Activated T-helper 1 cell treated with anti-CD3 and anti-CD28 coated beads, Interleukin-2, amount 50 U/mL, for 16 hours (primary cell): ENCODE measurements at places on chromosomes 12 and 14.

DNA sequence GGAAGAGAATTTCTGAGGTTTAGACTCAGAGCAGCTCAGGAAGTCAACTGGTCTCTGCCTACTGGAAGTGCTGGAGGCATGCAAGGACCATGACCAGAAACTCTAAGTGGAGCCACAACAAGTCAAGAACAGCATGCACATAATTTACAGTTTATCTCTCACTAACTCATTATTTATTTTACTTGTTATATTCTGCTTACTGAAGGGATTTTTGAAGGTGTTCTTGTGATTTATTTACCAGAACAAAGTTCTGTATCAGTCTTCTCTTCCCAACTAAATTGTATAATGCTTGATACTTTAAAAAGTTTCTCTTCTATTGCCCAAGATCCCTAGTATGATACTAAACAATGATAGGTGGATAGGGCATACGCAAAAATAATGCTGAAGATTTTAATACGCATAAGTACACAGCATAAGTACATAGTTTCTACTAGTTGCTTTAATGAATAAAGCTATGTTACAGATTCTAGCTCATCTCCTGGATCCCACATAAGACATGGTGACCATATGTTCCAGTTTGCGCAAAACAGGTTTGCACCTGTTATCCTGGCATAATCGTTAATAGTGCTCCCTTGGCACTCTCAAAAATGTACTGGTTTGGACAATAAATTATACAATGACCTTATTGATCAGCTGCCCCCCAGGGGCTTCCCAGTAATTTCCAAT lies 11.6 kb upstream of the SPTB start:
- no peak for DNase-seq

DNA sequence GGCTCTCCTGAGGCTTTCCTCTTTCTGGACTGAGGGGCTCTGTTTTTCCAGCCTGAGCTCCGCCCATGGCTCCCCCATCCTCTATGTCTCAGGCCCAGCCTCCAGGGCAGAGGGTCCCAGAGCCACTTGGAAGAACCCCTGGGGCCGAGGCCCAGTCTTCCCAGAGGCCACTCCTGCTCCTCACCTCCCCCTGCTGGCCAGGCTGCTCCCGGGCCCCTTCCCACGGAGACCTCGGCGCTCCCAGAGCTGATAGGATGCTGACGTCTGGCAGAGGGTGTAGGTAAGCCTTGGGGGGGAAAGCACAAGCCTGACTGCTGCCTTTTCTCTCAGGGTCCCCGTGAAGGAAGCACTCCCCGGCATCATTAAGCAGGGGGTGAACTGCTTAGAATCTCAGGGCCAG lies 51.4 kb downstream of the ERH start:
- DNase-seq, result no peak

DNA sequence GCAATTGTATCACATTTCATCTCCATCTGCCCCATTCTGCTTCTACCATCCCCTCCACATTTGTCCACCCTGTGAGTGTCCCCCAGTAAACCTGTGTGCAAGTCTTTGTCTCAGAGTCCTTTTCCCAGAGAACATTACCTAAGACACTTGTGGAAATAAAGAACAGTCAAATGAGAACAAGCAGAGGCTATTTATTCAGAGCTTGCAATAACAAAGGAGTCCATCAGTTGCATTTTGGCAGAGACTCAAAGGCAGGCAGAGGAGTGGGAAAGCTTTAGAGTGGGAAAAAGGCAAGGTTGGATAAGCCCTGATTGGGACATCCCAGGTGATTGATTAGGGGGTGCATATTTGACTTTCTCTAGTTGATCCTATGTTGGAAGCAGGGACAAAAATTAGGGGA lies 18.2 kb upstream of the PPFIBP1 start:
- no peak for DNase-seq

- no peak for DNase-seq
Observed at GRCh38 chr14:30885840-30886740, 11.7 kb downstream of the COCH start.

DNA sequence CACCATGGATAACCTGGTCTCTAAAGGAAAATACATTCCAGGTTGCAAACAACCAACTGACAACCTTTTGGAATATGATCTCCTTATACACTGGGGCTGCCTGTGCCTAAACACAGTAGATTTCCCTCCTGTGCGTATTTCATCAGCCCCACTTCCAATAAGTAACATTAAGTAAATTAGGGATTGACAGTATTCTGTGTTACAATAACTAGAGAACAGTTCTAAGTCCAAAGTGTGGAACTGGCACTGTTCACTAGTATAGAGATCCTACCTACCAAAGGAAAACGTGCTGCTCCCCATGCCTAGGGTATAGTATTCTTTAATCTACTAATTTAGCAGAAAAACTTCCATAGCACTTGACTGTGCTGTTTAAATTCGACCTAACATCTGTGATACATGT lies 82.8 kb downstream of the SLC38A1 start:
- no peak for DNase-seq

DNA sequence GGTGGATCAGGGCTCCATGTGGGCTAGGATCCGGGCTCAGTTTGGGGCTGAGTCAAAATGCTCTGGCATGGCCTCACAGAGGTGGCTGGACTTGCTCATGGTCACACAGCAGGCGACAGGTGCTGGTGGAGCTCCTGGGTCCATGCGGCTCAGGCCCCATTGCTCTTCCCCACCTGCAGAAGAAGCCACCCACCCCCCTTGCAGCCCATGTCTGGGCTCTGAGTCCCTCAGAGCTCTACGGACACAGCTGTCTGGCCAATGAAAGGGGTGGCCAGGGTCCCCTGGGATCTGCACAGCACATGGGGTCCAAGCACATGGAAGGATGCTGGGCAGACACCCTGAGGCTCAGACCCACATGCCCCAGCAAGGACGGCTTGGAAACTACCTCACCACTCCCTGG lies 17.0 kb upstream of the C14orf180 start:
- no peak for DNase-seq

- DNase-seq, result no peak
Observed at GRCh38 chr12:41683513-41684240, 461.0 kb downstream of the GXYLT1 start.

- DNase-seq, result no peak
Observed at GRCh38 chr12:107404981-107405380, 280.6 kb upstream of the PWP1 start.

DNA sequence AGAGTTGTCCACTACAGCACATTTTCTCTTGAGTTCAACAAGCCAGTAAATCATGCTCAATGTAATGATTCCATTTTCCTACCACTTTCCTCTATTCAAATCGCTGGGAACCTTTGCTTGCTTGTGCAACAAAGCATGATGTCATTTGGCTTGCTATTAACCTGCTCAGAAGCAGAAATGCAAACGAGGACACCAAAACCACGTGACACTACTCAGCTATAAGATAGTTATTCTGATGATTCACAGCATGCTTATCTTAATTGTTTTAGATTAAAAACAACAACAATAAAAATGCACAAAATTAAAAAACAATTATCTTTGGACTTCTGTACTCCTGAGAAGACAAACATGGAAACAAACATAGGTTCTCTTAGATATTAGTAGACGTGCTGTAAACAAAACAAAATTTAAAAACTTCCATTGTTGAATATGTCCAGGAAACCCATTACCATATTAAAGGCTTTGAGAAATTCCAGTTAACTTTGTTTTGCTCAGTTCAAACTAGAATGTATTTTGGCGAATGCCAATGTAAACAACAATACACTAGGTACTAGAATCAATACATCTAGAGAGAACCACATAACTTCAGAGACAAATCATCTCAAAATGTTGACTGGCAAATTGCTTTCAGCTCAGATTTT lies 77.5 kb upstream of the KRAS start:
- DNase-seq, result no peak

- DNase-seq, result no peak
Observed at GRCh38 chr14:99511421-99512109, 30.4 kb downstream of the CCNK start.

- no peak for DNase-seq
Observed at GRCh38 chr12:76312315-76312714, 35.9 kb downstream of the BBS10 start.

- no peak for DNase-seq
Observed at GRCh38 chr14:28754209-28754985, 12.2 kb upstream of the FOXG1 start.

DNA sequence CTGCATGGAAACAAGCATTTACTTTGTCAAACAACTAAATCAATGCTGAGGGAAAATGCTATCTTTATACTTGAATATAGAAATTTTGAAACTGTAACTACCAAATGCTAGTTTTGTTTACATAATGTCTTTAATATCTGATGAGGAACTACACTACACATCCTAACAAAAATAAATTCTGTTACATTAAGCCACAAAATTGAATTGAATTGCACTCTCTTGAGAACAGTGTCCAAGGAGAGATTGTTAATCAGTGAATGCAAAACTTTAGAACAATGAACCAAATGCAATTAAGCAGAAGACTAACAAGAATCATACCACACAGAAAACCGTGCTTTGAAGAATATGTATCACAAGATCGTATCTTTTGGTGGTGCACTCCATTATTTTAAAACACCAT lies 141.6 kb downstream of the CNTN1 start:
- DNase-seq, result no peak

- no peak for DNase-seq
Observed at GRCh38 chr14:71742485-71742884, 189.7 kb upstream of the RGS6 start.

GRCh38 chr14:45120096-45120495 lies 14.2 kb downstream of the FKBP3 start:
- no peak for DNase-seq

GRCh38 chr12:79844693-79845092 lies 90.2 kb downstream of the PPP1R12A start:
- DNase-seq, result no peak

DNA sequence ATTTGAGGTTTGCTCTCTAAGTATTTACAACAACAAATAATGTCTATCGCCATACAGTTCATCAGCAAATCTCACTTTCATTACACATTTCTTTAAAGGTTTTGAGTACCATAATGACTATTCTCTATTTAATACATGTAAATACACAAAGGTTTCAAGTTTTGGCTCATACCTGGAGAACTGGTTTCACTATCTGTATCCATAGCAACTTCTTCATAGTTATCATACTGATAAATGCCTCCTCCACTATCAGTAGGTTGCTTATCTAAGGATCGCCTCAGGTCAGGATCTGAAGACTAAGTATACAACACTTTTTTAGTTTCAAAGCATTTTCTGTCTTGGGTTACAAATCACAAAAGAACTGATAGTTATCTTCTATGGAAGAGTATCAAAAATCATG lies 21.4 kb downstream of the ZFC3H1 start:
- DNase-seq, result no peak

GRCh38 chr12:3220382-3221321 lies 143.5 kb downstream of the TSPAN9 start:
- no peak for DNase-seq

GRCh38 chr14:103492156-103492925 lies 30.3 kb downstream of the CKB start:
- DNase-seq, result no peak

- DNase-seq, result peak; percentile 45
Observed at GRCh38 chr14:93977790-93978581, 1.6 kb upstream of the ASB2 start.

- no peak for DNase-seq
Observed at GRCh38 chr12:33253178-33253577, 186.4 kb downstream of the SYT10 start.

- DNase-seq, result no peak
Observed at GRCh38 chr14:34049790-34050189, 98.9 kb upstream of the EGLN3 start.

- DNase-seq, result no peak
Observed at GRCh38 chr12:127149226-127149964, 1117.6 kb upstream of the TMEM132C start.

DNA sequence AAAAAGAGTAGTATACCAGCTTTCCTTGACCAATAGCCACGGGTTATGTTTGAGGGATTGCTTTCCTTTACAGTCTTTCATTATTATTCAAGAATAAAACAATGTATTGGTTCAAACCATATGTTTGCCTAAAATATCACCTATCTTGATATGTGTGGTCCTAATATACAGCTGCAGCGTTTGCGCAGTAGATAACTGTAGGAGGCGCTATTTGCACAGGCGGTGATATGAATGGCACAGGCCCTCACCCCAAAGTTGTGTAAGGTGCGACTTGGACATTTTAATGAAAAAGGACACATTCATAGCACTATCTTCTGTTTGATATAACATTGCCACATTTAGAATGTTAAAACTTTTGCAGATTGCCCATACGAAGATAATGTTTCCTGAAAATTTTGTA lies 298.4 kb downstream of the TRHDE start:
- no peak for DNase-seq

DNA sequence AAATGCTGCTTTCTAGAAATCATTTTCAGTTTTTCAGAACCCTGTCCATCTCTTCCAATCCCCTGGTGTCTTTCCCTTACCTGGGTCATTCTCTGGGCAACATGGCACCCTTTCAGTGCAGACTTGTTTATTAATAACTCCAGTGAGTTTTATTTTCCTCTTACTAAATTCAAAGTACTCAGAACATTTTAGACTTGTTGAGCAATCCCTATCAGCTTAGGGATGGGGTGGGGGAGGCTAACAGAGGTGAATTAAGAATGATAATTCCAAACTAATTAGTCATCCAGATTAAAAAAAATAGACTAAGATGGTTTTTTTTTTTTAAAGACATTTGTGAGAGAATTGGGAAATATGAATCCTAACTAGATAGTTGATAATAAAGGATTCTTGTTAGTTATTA lies 10.7 kb downstream of the GPRC5A start:
- DNase-seq, result no peak

DNA sequence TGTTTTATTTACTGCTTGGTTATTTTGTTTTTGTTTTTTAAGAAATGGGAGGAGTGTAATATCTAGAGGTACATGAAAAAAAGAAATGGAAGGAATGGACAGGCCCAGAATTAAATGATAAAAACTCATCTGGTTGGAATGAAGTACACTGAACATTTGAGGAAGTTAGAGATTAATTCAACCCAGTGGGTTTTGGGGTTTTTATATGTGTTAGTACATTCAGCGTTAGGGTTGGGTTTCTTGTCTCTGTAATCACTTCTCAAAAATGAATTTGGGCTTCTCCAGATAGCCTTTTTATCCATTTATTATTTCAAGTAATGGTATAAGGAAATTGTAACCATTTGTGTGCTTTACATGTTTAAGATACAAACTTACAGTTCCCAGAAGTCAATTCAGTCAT lies 19.5 kb upstream of the NUP107 start:
- DNase-seq, result no peak

DNA sequence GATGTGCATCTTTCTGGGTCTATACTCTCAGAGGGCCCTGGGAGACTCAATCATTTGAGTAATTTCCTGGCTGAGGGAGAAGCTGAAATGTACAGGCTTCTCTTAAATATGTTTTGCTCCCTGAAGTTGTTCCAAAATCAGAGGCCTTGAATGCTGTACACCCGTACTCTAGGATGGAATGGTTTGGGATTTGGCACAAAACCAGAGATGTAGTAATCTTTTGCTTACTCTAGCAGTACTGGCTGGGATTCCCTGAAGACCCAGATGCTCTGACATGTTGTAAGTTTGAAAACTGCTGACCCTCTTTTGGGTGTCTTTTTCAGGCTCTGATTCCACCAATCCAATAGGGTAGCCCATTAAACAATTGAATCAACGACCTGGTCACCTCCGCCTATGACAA lies 10.4 kb downstream of the ACACB start:
- no peak for DNase-seq
